NCI-H2029 (cell line): ENCODE measurements at places on chromosomes 4 and X.

GRCh38 chr4:137510557-137511265 is 21.6 kb downstream of the PCDH18 start:
- DNase-seq = peak; percentile 11

GRCh38 chr4:181962321-181962720 is 280.9 kb upstream of the TENM3 start:
- DNase-seq = no peak

DNA sequence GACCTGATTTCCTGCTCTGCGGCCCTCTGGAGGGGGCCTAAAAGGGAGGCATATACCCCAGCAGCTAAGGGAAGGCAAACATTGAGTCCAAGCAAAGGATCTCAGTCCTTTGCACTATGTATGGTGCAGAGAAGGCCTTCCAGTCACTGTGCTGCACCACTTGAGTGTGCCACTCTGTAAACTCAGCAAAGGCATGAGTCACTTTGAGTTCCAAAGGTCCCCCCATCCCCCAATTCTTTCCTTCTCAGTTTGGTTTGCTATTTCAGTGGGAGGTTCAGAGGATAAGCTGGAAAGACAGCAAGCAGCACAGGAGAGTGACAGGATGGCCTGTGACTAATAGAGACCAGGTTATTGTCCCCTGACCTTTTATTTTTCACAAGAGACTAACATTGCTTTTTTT is 131.3 kb downstream of the FHDC1 start:
- no peak for DNase-seq

GRCh38 chr4:62394766-62395165 is 1194.6 kb downstream of the ADGRL3 start:
- no peak for DNase-seq

DNA sequence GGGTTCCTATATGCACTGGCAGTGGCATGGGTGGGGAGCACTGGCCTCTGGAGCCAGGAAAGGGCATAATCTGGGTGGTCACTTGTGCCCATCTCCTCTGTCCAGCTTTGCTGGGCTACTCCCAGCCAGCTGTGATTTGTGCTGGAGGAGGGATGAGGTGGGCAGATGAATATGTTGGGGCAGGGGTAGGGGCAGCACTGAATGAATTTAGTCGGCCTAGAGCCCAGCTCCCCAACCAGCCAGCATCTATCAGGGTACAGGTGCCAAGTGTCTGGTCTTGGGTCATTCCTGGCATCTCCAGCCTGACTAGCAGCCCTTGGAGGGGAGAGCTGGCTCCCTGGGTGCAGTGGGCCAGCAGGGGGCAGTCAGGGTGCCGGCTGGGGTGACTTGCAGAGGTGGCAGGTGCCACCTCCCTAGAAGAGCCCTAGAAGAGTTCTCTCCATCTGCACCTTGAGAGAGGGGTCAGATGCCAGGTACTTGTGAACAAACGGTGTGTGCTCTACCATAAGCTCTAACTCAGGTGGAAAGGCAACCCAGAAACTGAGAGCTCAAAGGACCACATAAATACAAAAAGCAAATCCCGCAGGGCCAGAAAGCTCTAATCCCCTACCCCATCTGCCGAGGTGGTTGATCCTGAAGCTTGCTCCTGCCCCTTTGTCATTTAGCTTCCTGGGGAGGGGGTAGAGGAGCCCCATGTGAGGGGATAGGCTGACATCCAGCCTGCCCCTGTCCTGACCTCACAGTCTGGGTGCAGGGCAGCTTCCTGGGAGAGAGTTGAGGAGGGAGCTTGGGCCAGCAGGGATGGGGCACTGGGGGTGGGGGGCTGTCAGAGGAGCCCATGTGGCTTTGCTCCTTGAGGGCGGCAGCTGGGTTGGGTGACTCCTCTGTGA is 2.2 kb downstream of the SORCS2 start:
- peak; percentile 54 for DNase-seq

- no peak for DNase-seq
Observed at GRCh38 chrX:46647251-46647650, 73.7 kb downstream of the CHST7 start.

DNA sequence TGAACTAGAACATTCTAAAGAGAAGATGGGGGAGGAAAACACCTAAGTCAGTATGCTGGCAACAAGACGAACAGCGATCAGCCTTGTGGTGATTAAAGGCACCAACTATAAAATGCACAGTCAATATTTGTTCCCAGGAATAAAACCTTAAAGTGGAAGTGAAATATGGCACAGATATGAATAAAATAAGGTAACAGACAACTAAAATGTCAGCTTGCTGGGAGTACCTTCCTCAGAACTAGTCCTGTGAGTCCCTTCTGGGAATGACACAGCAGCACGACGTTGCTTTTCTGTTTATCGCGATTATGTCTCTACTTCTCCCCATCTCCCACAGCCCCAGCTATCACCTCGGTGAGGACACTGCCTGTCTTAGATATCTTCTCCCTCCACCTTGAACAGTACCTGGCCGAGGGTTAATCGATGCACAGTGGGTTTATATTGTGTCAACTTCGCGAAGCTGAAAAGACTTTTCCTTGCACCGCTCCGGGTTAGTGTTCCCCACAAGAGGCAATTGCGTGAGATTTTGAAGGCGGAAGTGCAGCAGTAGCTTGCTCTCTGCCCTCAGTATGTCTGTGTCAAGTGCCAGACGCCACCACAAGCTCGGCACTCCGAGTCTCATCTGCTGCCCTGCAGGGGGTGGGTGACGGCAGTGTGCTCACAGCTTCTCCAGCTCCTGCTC is 17.4 kb downstream of the MTNR1A start:
- DNase-seq = no peak

GRCh38 chrX:154443992-154444754 is at the start of gene FAM50A:
TSS of gene FAM50A (plus strand) at chrX:154444141. CDS start at chrX:154444236, 95 bp downstream.
- peak; percentile 36 for DNase-seq

GRCh38 chr4:163988865-163989264 is 494.4 kb downstream of the TMA16 start:
- DNase-seq = no peak

- no peak for DNase-seq
Observed at GRCh38 chr4:6012200-6012599, 6.0 kb downstream of the C4orf50 start.

- DNase-seq = no peak
Observed at GRCh38 chr4:70932984-70933383, 30.8 kb downstream of the MOB1B start.

GRCh38 chr4:84681486-84682274 is 98.8 kb downstream of the CDS1 start:
- DNase-seq = no peak

- no peak for DNase-seq
Observed at GRCh38 chr4:72348701-72349100, 220.3 kb downstream of the ADAMTS3 start.

- no peak for DNase-seq
Observed at GRCh38 chr4:67723949-67724348, 23.0 kb upstream of the UBA6 start.

- peak; percentile 35 for DNase-seq
Observed at GRCh38 chr4:103934178-103934789, 214.5 kb upstream of the TACR3 start.

GRCh38 chr4:159779716-159780115 is 676.8 kb downstream of the RAPGEF2 start:
- no peak for DNase-seq

DNA sequence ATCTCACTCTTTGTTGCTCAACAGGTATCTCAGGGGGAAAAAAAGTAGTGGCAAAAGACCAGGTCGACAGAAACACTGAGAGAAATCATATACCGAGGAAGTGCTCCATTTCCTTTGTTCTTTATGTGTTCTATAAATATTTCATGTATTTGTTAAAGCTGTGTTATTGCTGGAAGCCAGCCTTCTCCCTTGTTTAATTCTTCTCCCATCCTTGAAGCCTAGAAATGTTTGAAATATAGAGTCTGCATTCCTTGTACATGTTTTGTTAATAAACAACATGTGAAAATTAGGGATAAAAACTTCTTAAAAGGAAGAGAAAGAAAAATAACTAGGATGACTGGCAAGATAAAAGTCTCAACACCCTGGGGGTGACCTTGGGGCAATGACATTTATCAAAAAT is 186.2 kb downstream of the ANKRD50 start:
- no peak for DNase-seq

GRCh38 chr4:55437823-55438222 is 42.1 kb downstream of the TMEM165 start:
- DNase-seq = no peak

GRCh38 chrX:3052860-3053259 is 11.6 kb downstream of the ARSF start:
- no peak for DNase-seq

DNA sequence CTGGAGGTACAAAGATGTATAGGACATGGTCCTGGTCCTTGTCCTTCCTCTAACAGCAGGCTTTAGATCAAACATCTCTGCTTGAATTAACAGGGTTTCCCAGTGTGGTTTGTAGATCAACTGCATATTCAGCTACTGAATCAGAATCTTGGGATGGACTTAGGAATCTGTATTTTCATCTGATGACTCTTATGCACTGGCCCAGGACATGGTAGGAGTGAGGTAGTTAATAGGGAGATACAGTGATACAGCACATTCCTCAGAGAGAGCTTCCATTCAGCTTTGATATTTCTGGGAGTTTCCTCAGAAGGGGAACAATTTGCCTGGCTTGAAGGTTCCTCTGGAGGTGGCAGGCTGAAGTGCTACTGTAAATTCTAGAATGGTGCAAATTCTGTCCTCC is 203.1 kb downstream of the LARP7 start:
- no peak for DNase-seq

DNA sequence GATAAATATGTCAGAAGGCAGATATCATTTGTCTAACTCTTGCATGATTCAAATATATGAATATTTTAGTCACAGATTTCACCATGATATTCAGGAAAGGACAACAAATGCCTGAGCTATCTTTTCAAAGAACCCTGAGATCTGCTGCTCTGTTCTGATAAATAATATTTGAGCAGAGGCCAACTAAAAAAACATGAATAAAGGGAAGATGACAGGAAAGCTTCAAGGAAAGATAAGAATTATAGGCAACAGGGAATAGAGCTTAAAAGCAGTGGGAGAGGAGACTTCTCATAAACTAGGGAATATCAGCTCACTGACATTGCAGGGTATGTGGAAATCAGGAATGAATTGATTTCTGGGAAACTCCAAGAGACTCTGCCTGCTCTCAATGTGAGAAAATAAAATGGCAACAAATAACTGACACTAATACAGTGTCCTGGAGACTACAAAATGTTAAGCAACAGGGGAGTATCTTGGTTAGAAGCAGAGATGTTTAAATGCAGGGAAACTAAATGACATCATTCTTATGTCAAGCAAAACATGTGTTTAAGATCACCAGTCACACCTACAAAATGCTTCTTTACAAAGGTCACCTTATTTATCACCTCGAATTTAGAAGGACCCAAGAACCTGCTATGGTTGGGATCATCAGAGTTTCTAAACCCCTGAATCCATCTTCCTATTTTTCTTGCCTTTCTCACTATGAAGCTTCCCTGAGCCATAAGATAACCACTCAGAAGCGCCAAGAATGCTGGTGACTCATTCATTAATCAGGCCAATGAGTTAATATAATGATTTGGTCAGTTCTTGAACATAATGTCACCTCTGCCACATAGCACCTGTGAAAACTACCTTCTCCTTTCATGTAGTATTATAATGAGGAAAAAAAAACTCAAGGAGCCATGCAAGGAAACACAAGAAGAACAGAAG is 78.1 kb downstream of the NDST3 start:
- no peak for DNase-seq

DNA sequence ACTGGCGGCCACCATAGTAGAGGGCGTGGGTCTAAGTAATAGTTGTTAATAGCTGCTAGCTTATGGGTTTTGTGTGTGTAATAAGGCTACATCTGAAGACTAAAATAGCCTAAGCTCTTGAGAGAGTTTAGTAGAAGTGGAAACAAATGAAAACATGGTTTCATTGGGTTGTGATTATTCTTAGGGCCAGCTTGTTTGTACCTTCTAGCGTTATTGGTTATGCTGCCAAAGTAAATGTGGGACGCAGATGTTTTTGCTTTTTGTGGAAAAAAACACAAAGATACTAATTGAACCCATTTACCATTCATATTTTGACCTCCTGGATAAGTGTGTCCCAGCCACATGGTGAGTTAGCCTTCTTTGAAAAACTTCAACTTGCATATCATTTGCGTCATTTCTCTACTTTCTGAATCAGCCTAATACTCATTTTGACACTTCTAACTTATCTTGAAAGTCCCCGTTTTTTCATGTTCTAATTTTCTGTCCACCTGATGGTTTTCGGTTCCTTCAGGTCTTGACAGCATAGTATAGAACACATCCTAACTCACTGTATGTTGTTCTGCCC is 305.3 kb downstream of the FRMPD4 start:
- DNase-seq = no peak

DNA sequence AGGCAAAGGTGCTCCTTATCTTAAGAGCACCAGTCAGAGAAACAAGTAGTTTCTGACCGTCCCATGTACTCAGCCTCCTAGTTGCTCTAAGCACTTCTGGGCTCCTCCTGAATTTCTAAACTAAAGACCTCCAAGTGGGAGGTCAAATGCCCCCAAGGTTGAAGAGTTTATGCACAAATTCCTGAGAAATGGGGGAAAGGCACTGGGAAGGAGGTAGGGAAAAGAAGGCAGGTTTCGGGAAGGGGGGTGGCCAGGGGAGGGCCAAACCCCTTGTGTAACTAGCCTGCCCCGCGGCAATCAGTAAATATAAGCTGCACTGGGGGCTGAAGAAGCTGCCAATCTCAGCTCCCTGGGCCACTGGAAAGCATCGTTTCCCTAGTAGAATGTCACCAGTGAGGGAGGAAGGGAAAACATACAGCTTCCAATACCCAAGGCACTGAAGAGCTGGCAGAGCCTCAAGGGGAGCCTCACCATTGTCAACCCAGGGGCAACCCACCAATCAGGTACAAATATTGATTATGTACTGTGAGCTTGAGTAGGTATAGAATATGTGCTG is 3.4 kb downstream of the FOXO4 start:
- DNase-seq = no peak

GRCh38 chr4:174217273-174218126 is 66.0 kb downstream of the FBXO8 start:
- no peak for DNase-seq

GRCh38 chr4:14857981-14858380 is 144.3 kb upstream of the CPEB2 start:
- no peak for DNase-seq

DNA sequence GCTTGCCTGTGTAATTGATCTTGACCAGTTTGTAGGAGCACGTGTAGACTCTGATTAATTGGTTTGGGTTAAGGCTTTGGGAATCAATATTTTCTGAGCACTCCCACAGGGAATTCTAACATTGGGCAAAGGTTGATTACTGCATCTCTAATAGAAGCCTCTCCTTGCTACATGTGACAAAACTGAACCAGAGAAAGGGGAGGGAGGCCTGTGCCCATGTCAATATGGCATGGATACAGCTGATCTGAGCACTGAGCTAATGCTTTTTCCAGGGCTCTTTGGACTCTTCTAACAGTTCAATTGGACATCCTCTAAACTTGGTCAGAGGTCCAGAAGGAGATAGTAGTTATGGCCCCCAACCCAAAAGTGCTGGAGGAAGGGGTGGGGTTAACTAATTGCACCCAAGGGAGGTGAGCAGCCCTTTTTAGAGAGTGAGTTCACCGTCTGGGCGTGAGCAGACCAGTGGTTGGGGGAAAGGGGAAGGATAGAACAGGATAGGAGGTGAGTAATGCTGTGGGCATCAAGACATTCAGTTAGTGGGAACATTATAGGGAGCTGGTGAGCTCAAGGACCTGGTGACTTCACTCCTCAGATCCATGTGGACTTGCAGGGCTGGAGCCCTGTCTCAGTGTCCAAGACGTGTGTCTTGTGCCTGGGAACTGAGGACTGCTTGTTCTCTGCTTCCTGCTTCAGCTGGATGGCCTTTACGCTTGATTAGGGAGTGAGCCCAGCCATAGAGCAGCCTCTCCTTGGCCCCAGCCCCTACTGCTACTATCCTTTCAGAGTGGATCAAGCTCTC is 22.8 kb downstream of the MSN start:
- DNase-seq = no peak

- DNase-seq = no peak
Observed at GRCh38 chrX:153968754-153969124, 2.9 kb downstream of the HCFC1 start.
